ENCODE measurements at places on chromosomes 7 and 10.

DNA sequence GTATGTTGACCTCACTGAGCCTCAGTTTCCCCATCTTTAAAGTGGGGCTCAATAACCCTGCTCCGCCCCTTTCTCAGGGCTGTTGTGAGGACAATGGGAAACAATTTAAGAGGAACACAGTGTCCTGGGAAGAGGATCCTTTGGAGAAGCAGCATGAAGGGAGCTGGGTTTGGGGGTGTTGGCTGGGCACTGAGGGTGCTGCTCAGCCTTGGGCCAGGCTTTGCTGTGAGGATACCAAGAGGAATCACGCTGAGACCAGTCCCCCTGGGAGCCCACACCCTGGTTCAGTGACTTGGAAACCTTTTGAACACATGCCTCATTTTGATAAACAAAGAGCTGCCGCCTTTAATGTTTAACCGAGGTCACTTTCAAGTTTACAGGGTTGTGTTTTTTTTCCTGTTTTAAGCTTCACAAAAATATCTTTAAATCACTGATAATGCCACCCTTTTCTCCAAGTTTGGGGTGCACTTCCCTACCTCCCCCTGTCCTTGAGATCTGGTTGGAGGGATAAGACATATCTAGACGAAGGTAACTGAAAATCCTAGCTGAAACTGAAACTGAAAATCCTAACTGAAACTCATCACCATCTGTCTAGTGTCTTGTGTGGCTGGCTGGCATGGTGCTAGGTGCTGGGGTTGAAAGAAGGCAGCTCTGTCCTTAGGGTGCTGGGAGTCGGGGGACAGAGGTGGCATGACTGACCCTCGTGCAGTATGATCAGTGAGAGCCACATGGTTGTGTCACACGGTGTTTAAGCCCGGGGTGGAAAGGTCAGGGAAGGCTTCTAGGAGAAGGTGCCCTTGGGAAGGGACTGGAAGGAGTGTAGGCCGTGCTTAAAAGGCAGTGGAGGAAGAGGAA lies 27.7 kb downstream of the ZNF775 start:
- no peak for DNase-seq

DNA sequence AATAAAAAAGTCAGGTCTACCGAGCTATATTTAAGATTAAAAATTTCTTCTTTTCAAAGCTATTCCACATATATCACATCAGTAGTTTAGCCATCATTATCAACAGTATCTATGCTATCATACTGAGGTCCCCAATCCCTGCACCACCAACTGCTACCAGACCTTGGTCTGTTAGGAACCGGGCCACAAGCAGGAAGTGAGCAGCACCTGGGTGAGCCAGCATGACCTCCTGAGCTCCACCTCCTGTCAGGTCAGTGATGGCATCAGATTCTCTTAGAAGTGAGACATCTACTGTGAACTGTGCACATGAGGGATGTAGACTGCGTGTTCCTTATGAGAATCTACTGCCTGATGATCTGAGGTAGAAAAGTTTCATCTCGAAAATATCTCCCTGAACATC lies 632.1 kb upstream of the KCND2 start:
- DNase-seq, result no peak

- no peak for DNase-seq
Measured at GRCh38 chr10:99276848-99277486, 41.3 kb upstream of the HPSE2 start.

DNA sequence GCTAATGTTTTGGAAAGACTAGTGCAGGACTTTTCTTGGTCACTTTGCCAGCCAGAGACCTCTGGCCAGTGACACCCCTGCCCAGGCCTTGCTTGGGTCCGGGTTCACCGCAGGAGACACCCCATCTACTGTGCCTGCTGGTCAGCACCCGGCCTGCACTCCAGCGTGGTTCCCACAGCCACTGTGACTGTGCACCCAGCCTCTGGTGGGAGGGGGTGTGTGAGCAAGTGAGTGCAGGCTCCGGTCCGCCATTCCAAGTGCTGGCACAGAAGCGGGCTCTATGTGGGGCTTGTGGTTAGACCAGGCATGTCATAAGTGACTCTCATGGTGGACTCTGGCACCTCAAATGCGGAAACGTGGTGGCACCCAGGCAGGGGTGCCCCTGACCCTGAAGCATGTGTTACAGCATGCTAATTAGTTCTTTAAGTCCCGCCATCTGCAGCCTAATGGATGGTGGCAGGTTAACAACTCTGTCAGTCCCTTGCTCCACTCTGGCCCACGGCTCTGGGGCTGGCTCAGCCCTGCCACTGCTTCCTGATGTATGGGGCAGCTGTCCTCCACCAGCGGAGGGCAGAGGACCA lies 311.9 kb upstream of the HGF start:
- peak; percentile 12 for DNase-seq

DNA sequence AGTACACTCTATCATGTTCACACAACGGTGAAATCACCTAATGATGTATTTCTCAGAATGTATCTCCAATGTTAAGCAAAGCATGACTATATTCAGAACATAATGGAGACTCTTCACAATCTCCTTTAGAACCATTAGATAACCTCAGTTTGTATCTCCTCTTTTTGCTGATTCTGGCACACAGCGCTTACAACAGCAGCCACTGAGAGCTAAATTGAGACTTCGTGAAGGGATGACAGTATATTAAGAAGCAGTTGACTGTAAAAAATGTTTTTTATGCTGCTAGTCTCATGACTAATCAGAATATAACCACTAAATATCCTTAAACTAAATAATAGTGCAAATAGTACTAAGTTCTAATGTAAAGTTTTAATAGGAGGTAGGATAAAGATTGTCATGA lies 46.9 kb downstream of the KMT2E start:
- no peak for DNase-seq

GRCh38 chr10:4650582-4650981 lies 175.4 kb upstream of the AKR1E2 start:
- DNase-seq, result no peak

DNA sequence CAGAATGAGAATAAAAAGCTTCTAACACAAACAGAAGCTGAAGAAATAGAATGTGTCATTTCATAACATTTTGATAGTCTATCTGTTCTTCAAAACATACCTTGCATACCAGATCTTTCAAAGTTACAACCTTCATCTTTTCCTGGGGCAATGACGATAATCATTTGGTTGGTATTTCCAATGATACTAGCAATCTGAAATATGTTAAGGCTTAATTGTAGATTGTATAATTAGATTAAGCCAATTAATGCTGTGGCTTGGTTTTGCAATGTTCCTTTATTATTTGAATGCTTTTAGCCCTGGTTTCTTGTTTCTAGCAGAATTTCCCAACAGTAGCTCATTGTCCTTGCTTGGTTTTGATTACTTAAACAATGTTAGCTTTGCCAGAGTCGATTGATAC lies 84.6 kb downstream of the CABCOCO1 start:
- no peak for DNase-seq

DNA sequence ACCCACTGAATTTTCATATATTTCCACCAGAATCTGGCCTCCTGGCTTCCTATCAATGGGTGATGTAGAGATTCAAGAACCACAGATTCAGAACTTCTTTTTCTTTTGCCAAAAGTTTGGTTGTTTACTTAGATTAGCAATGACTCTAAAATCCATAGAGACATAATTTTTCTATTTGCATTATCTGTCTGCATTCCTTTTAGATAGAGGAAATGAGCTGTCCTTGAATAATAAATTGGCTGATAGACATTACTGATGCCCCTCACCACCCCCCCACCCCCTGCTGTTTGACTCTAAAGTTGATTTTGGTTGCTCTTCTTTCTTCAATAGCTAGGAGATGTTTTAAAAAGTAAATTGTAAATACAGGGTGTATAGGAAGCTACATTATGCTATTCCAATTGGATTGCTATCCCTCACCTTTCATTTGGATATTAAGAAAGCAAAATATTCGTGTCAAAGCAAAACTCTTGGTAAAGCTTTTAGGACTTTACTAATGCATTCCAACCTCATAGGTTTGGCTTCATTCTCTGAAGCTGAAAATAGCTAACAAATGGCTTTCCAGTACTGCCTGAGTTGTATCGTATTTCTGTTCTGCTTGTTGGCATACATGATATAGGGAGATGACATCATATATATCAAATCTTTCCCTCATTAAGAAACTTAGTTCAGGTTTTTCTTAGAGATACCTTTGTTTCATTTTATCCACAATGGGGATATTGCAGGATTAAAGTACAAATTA lies 606.0 kb downstream of the ARL4A start:
- no peak for DNase-seq

DNA sequence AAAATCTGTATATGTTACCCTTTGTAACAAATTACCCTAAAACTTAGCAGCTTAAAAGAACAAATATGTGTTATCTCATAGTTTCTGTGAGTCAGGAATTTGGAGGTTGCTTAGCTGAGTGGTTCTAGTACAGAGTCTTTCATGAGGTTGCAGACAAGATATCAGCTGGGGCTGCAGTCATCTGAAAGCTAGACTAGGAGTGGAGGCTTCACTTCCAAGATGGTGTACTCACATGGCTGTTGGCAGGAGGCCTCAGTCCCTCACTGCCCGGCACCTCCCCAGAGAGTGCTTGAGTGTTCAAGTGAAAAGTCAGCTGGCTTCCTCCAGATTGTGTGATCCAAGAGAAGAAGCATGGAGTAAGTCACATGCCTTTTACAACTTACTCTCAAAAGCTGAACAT lies 16.9 kb upstream of the GGCT start:
- peak; percentile 28 for DNase-seq

GRCh38 chr10:50928190-50928552 lies 42.7 kb upstream of the A1CF start:
- DNase-seq, result no peak

- DNase-seq, result no peak
Measured at GRCh38 chr7:79347351-79347750, 106.1 kb downstream of the MAGI2 start.

- DNase-seq, result no peak
Measured at GRCh38 chr7:101922631-101923601, 105.5 kb downstream of the CUX1 start.

Data from glutamatergic neuron (in vitro differentiated cells).